ENCODE measurements at places on chromosomes 1 and 21.

DNA sequence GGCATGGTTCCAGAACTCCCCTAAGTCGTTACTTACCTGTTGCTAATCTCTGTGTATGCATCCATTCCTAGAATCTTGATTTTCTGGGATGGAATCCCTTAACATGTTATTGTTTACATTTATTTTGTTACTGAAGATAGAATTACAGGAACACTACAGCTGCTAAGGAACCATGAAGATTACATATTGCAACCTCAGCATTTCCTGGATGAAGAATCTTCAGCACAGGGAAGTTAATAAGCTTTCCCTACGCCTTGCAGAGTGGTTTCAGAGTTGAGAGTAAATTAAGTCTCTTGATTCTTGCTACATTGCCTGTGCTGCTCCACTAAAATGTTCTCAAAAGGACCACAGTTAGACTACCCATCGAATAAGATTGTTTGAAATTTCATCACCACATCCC lies 31.4 kb upstream of the GBP6 start:
- no peak for DNase-seq

- no peak for DNase-seq
These were observed 26.3 kb downstream of the MTARC1 start for GRCh38 chr1:220813013-220813412.

DNA sequence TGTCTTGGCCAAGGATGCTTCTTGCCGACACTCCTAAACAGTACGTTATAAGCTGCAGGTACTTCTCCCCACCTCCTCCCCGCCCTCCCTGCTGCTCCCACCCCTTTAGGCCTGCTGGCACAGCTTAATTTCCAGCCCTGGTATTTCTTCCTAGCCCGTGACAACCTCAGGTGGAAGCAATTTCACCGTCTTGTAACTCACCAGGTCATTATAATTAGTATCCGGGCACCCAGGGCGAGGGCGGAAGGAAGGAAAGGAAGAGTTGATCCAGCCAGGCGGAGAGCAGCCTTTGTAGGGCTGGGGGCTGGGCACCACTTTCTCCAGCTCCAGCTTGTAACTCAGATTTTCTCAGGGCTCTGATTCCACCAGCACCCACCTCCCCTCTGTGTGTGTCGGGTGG lies 153.5 kb upstream of the CSF3R start:
- no peak for DNase-seq

- no peak for DNase-seq
These were observed 23.9 kb downstream of the RAB7B start for GRCh38 chr1:205979301-205979700.

DNA sequence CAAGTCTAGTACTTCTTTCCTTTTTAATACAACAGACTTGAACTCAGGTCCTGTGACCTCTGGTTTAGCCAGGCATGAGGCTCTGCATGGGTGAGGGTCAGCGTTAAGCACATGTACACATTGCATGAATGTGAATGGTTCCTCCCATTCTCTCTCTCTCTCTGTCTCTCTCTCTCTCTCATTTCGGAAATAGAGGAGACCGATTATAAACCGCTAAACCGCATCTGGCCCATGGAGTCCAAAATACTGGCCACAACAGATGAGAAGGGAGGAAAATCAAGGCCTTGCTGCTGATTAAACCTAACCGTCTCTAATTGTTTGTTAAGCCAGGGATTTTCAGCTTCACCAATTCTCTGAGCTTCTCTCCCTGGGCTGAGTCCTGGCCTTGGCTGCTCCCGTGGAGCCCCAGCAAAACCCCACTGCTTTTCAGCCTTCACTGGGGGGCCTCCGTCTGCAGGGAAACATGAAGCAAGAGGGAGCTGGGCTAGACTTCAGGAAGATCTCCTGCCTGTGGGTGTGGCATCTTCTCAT lies 6.6 kb downstream of the RSPO1 start:
- DNase-seq = no peak

- no peak for DNase-seq
These were observed 178.6 kb downstream of the BACH1 start for GRCh38 chr21:29477347-29477746.

- DNase-seq = no peak
These were observed 733.9 kb upstream of the CHRM3 start for GRCh38 chr1:238652346-238652968.

DNA sequence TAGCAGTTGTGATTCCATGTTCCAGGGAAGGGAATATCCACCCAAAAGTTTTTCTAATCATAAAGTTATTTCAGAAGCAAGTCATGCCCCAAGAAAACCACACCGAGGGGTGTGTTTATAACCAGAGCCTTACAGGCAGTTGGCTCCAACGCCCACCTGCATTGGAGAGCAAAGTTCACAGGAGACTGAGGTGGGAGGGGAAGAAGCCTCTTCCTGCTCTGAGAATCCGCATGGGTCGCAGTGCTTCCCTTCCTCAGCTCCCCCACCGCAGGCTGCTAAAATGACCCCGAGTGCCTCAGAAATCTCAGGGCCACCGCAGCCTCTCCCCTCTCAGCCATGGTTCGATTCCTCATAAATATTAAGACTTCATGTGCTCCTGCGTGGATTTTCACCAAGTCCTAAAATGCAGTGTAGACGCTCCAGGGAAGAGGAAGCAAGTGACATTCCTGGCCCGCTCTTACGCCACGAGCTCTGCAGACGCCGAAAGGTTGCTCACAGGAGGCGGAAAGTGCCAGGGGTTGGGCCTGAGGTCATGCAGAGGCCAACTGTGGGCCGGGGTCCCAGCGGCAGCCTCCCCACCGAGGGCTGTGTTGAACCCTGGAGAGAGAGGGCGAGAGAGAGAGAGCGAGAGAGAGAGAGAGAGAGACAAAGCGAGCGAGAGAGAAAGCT lies 13.4 kb upstream of the SPSB1 start:
- DNase-seq = no peak

DNA sequence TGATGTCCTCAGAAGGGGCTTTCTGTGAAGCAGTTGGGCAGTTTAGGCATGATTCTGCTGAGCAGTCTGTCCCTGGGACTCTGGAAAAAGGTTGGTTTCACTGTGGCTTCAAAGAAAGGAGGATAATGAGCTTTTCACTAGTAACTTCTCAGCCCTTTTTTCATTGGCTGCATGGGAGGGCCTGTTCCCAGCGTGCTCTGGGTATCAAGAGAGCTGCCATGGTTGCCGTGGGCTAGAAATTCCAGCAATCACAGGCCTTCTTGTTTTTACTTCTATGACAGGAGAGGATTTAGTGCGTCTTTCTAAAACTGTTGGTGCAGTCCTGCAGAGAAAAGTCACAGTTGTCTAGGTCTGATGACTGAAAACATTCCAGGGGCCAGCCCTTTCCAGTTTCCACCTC lies 7.2 kb downstream of the SZRD1 start:
- no peak for DNase-seq

GRCh38 chr1:3240524-3241235 lies 171.7 kb downstream of the PRDM16 start:
- no peak for DNase-seq

- no peak for DNase-seq
These were observed 2.4 kb upstream of the BARHL2 start for GRCh38 chr1:90719330-90720144.

DNA sequence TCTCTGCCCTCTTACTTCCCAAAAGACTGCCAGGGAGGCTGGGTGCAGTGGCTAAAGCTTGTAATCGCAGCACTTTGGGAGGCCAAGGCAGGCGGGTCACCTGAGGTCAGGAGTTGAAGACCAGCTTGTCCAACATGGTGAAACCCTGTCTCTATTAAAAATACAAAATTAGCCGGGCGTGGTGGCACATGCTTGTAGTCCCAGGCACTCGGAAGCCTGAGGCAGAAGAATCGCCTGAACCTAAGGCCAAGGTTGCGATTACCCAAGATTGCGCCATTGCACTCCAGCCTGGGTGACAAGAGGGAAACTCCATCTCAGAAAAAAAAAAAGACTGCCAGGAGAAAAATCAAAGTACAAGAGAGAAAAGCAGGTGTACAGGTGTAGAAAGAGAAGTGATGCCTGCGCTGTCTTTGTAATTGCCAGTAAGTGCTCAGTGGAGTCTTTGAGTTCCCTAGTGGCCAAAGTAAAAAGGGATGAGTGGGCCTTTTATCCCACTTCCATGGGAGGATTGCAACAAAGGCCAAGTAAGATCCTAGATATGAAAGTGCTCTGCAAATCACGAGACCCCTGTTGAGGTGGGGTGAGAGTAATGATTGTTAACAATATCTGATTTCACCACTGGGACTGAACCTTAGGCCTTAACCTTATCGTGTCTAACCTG lies 94.7 kb upstream of the WNT4 start:
- DNase-seq = no peak

DNA sequence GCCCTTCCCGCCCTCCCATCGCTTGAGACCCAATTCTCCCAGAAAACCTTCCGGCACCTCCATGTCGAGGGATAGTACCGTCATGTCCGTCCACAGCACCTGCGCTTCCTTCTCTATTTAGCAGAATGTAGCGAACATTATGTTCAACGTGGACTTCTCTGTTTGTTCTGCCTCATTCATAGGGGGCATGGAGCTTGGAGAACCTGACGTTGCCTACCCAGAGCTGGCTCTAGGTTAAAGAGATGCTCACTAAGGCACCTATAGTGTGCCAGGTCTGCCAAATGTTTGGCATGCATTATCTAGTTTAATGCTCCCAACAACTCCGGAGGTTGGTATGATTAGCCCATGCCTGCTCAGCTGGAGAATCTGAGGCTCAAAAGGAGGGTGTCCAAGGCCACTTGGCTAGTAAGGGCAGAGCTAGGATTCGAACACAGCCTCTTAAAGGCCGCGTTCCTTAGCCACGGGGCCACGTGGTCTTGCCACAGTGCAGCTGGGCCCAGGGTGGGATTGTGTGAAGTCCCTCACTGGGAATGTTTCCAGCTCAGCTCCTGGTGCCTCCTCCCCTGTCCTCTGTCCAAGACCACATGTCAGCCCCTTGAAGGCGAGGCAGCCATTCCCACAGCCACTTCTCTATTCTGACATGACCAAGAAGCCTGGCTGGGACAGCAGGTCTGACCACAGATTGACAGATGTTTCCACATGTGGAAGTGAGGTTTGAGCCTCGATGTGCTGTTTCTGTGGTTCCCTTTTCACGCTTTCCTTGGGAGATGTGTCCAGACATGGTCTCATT lies 57.8 kb downstream of the RUNX3 start:
- DNase-seq = no peak

- no peak for DNase-seq
These were observed 89.3 kb downstream of the HMCN1 start for GRCh38 chr1:185823467-185823866.

DNA sequence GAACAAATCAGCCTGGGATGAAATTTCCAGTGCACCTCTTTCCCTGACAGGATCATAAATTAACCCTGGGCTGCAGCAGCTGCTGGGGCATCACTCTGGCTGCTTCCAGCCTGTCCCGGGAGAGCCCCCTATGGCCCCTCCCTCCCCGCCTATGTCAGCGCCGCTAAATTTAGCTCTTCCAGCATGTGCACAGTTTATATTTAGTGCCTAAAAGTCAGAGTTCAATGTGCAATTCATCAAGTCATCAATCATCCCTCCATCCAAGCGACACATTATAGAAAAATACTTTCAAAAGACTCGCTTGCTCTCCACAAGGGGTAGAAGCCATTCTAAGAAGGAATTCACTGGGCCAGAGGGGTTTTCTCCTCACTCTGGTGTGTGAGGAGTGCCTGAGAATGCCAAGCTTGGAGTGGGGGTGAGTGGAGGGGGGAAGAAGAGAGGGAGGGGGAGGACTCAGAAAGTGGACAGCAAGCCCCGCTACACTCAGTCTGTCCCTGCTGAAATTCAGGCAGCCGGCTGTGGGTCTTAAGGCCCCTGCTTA lies 37.4 kb downstream of the XCL1 start:
- DNase-seq = no peak

GRCh38 chr1:170640581-170640980 lies 23.4 kb upstream of the PRRX1 start:
- DNase-seq = no peak

DNA sequence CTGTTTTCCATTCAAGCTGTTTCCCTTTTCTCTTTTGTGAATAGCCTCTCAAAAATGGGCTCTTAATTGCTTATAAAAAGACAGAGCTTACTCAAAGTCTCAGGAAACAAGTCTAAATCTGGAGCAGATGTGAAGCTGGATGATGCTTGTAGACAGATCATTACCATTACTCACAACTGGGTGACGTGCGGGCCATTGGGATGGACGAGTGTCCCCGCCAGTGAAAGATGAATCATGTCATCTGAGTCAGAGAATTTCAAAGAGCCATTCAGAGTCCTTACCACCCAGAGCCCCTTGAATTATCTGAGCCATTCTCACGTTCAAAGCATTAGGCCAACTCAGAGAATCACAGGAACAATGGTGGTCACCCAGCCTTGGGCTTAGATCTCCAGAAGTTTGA lies 134.6 kb downstream of the HUNK start:
- no peak for DNase-seq

DNA sequence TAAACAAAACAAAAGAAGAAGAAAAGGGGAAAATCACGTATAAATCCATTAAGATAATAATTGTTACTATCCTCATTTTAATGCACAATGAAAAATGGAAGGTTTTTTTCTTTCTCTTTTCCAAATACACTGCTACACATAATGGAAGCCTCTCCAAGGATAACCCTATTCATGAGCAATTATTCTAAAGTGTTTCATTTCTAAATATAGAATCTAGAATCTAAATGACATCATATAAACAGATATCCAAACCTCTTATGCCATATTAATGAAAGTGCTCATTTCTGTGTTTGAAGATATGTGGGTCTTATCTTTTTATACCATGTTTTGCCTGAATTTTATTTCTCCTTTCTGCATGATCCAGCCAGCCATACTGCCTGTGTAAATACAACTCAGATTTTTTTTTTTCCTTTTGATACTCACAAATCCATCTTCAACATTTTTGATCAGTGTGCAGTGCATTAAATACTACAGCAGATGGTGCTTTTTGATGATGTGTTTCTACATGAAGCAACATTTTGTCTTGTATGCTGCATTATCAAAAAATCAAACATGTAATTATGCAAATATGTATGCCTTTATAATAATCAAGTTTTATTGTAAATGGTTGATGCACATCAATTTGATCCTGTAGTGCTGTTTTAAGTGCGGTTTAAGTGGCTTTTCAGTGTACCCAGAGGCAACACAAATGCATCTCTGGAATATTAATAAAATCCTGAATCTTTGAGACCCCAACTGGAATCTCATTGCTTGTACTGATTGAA lies 625.6 kb upstream of the PTBP2 start:
- DNase-seq = no peak

DNA sequence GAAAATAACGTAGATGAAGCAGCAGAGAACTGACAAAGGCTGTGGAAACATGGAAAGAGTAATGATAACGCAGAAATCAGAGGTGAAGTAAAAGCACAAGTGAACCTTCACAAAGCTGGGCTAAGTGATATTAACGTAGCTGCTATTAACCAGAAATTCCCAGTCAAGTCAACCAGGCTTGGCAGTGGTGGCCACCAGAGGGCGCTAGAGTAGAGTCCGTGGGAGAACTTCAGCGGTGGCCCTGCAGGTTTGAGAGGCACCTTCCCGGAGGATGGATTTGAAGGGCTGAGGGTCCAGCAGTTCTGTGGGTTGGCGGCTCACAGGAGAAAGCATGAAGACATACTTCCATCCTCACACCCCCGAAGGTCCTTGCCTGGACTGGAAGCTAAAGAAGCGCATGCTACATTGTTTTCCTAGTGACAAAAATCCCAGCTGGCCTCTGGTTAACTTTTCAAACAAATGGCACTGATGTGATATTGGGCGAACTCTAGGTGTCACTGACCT lies 81.7 kb upstream of the ZNF648 start:
- peak; percentile 60 for DNase-seq

Measured in stimulated activated CD8-positive, alpha-beta memory T cell treated with anti-CD3 and anti-CD28 coated beads, Interleukin-4, amount 100 ng/mL, for 4 hours (primary cell).